Thoracic aorta (tissue), 2 donors: ENCODE measurements at places on chromosomes 5 and 9.

DNA sequence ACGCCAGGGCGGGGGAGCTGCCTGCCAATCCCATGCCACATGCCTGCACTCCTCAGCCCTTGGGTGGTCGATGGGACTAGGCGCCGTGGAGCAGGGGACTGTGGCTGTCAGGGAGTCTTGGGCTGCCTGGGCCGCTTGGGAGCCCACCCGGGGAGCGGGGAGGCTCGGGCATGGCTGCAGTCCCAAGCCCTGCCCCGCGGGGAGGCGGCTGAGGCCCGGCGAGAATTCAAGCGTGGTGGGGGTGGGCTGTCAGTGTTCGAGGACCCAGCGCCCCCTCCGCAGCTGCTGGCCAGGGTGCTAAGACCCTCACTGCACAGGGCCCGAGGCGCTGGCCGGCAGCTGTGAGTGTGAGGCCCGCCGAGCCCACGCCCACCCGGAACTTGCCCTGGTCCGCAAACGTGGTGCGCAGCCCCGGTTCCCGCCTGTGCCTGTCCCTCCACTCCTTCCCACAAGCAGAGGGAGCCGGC, 83.2 kb upstream of the DMRTA1 start:
- no peak for DNase-seq

- no peak for DNase-seq
Measured at GRCh38 chr5:30572279-30572678, 621.2 kb upstream of the CDH6 start.

- DNase-seq = no peak
Measured at GRCh38 chr5:143685246-143685815, 126.6 kb upstream of the HMHB1 start.

DNA sequence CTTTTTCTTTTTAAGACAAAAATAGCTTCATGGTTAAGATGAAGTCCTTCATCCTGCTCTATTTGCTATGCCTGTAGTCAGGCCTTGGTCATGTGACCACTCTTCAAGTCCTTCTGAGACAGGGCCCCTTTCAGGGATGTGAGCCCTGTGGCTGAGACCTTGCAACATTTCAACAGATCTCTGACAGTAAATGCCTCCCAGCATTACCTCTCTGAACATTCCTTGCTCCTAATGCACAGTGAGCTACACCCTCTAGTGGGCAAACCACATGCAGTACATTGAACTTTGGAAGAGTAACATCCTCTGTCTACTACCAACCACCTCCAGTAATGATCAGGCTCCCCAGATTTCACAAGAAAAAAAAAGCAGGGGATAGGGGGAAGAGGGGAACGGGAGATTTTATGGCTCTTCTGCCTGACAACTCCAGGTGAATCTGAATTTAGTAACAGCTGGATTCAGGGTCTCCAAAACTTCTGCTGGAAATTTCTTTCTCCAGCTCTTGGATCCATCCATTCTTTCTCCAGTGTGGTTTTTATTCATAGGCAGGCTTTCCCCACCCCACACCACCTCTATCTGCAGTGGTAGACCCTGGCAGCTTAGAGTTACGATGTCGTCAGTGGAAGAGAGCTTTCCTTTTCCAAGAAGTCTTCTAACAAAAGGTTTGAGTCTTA, 8.9 kb upstream of the FBXO38 start:
- no peak for DNase-seq

DNA sequence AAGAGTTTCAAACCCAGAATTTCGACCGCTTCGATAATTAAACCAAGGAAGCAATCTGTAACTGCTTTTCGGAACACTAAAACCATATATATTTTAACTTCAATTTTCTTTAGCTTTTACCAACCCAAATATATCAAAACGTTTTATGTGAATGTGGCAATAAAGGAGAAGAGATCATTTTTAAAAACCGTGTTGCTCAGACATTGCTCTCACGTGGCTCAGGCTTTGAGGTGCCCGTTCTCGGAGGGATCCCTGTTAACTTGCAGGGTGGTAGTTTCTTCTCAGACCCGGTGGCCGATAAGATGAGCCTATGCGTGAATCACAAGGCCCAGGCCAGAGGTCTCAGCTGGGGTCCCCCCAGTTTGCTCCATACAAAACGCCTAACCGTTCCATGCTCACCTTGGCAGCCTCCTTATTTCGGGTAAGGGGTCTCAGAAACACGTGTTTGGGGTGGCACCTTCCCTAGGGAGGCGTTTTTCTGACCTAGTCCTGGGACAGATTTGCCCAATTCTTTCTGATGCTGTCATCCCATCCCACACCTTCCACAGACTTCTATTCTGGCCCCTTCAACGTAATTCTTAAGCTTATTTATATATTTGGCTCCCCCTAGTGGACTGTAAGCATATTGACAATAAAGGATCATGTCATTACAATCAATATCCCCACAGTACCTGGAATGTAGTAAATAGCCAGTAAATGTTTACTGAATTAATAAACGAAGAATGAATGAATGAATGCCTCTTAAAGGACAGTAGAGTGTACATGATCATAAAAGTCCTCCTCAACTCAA, 48.1 kb downstream of the THBS4 start:
- DNase-seq = no peak

DNA sequence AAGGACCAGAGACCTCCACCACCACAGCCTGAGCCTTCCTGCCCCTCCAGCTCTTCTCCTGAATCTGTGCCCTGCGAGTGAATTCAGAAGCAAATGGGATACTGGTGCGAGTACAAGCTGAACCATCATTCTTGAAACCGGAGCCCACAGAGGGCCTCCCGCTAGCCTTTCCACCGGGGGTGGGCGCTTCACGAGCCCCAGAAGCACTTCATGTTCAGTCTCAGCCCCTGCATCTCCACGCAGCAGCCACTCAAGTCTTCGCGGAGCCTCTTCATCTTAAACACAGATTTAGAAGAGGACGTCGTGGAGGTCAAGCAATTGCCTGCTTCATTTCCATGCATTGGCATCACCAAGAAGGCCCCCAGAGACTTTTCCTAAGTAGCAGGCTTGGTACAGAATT, 26.0 kb upstream of the OLFM1 start:
- DNase-seq = no peak

GRCh38 chr5:174401793-174402192, 322.6 kb upstream of the MSX2 start:
- no peak for DNase-seq

- DNase-seq = no peak
Measured at GRCh38 chr5:131186561-131187256, 16.0 kb downstream of the LYRM7 start.

- DNase-seq = no peak
Measured at GRCh38 chr9:109421026-109421970, 76.8 kb downstream of the PTPN3 start.

DNA sequence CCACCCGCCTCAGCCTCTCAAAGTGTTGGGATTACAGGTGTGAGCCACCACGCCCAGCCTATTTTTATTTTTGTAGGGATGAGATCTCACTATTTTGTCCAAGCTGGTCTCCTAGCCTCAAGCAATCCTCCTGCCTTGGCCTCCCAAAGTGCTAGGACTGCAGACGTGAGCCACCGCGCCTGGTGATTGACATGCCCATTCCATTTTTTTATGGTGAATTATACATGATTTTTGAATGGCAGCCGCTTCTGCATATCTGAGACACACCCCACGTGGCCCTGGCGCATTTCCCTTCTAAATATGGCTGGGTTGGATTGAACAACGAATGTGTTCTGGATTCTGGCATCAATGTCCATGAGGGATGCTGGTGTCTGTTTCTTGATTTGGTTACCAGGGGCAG, 22.7 kb downstream of the PLPP7 start:
- no peak for DNase-seq

- no peak for DNase-seq
Measured at GRCh38 chr9:136192289-136193126, 12.4 kb downstream of the LHX3 start.

- no peak for DNase-seq
Measured at GRCh38 chr5:16855898-16856297, 80.2 kb downstream of the MYO10 start.

DNA sequence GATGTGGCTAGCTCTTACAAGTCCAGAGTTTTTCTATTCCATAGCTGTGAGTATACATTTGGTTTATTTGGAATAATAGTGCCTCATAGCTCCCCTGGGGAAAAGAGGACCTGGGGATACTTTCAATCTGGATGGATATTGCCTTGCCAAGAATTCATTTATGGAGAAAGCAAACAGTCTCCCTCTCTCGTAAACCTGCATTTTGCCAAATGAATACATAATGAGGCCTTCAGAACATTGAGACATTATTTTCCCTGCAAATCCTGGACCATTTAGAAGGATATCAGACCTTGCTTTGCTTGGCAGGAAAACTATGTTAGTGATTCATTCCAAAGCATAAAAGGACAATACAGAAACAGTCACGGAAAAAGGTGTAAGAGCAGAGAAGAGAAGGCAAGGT, 569.6 kb upstream of the BRINP1 start:
- no peak for DNase-seq

DNA sequence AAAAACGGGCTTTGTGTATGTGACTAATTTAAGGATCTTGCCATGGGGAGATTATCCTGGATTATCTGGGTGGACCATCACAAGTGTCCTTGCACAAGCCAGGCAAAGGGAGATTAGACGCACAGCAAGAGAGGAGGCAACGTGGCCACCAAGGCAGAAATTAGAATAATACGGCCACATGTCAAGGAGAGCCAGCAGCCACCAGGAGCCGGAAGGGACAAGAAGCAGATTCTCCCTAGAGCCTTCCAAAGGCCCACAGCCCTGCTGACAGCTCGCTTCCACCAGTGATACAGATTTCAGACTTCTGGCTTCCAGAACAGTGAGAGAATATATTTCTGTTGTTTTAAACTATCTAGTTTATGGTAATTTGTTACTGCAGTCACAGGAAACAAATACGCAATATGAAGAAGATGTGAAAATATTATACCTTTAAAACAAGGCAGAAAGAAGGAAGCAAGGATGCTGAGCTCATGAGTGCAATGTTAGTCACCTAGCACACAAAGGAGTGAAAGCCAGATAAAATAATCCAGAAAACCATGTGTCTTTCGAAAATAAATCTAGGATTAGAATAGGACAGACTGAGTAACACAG, 28.7 kb upstream of the F2RL1 start:
- DNase-seq = no peak

DNA sequence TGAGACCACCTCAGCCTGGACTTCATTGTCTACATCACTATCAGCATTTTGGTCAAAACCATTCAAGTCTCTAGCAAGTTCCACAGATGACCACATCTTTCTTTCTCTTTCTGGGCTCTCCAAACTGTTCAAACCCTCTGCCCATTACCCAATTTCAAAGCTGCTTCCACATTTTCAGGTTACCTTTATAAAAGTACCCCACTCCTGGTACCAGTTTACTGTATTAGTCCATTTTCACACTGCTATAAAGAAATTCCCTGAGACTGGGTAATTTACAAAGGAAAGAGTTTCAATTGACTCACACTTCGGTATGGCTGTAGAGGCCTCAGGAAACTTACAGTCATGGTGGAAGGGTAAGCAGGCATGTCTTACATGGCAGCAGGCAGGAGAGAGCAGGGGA, 84.5 kb downstream of the FBXL7 start:
- no peak for DNase-seq

DNA sequence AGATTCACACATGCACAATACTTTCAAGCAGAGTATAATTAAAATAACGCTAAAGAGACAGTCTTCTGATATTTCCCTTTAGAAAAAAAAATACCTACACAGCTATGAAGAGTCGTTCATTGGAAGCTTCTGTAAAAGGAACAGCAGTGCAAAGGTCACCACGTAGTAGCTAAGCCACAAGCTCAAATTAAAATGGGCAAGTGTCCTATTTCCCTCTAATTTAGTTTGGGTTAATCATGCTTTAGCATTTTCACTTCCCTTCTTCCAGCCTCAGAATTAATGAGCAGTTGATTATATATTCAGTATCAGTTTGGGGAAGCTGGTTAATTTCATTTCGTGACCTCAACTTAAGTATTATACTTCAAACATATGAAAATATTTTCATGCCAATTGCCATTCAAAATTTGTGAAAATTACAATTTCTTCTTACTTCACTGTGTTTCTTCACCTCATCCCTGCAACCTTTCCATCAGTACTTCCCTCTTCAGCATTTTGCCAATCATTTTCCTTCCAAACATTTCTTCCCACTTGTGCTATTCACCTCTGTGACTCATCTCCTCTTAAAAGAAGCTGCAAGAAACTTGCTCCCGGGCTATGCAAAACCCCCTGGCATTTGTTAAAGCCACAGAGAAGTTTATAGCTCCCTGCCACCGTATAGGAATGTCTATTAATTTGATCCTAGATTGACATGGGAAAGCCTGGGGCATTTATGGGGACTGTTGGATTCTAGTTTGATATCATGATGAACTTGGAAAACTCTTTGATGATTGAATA, 83.0 kb downstream of the DMRTA1 start:
- DNase-seq = no peak

GRCh38 chr5:98308231-98308630, 465.2 kb upstream of the RGMB start:
- DNase-seq = no peak

DNA sequence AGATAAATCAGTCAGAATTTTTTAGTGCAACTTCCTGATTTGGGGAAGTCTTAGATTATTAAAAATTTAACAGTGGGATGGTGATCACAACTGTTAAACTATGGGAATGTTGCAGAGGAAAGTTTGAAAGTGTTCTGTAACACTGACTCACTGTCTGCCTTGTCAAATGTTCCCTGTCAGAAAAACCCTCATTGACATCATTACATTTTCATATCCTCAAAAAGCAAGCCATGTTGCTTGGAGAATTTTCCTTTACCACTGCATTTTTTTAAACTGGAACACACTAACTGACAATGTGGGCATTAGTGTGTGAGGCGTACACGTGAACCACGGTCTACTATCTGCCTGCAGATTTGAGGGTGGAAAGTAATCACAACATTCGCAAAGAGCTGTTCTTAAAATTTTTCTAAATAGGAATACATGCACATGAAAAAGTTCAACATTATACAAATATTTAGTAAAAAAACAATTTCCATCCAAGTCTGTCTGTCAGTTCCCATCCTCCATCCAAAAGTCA, 28.6 kb upstream of the IL7R start:
- no peak for DNase-seq

DNA sequence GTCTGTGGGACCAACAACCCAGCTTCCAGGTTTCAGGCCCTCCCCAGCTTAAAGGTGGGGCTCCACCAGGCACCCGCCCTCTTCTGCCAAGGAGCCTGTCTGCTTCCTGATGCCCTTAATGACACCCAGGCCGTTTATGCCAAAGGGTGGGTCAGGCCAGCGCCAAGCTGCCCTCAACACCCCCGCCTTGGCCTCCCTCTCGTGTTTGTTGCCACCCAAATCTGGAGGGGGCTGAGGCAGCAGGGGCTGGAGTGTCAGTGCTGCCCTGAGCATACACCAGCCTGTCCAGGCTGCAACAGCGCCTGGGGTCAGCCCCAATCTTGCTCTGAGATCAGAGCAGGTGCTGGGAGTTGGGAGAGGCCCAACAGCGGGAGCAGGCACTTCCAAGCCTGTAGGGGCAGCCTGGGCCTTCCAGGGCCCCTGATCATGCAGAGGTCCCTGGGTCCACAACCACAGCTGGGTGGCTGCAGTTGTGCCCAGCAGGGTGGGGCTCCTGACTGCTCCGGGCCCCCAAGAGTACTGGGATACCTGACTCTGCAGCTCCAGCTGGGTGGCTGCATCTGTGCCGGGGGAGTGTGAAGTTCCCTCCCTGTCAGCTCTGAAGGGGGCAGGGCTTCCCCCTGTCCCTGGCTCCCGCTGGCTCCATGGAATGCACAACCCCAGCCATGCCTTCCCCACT, 34.5 kb upstream of the TYRP1 start:
- no peak for DNase-seq

- no peak for DNase-seq
Measured at GRCh38 chr5:118531276-118531675, 457.1 kb downstream of the DTWD2 start.
